Eye (tissue), 1 donor: ENCODE measurements at places on chromosomes 4 and X.

DNA sequence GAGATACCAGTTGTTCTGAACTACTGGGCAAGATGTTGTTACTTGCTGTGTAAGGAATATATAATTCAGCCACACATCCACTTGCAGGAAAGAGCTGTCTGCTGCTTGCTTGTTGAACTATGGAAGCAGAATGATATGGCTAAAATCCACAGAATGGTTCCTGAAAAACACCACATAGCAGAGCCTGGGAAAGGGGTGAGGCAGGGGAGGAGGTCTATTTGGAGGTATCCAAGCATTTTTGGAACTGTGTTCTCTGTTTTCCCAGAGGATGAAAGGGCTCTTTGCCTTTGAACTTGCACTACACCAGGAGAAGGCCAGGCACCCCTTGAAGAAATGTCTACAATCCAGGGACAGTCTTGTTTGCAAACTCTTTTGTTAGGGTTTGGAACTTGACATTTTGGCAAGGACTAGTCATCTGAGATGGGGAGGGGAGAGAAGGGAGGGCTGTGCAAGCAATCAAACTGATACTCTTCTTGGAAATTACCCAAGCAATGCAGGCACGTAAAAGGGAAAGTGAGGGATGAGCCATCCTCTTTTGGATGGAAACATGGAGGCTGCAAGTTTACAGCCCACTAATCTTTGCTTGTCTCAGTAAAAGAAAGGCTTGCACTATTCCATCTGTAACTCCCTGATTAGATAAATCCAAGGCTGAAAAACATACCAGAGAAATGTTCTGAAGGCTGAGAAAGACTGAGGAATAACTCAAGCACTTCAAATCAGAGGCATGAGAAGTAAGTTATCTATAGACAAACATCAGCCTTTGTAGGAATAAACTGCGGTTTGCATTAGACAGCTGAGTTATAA is 141.0 kb downstream of the TSPAN5 start:
- no peak for DNase-seq

- DNase-seq, result no peak
Measured at GRCh38 chr4:76597423-76597979, 162.5 kb downstream of the SHROOM3 start.

DNA sequence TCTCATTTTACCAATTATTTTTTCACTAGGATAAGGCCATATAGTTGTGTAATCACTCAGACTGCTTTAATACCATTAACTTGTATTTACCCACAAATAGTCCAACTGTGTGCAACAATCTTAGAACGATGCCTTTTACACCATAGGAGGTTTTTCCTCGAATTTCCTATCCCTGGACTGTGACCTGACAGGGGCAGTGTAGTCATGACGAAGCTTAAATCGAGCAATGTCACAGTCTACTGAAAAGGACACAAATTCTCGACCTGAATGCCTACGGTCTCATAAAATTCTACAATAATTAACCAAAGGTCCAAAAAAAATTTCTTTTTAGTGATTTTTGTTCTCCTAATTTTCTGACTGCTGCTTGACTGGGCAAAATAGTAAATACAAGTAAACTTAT is 208.9 kb downstream of the ADAMTS3 start:
- DNase-seq, result no peak

GRCh38 chr4:146283758-146284651 is 69.7 kb downstream of the REELD1 start:
- DNase-seq, result no peak

DNA sequence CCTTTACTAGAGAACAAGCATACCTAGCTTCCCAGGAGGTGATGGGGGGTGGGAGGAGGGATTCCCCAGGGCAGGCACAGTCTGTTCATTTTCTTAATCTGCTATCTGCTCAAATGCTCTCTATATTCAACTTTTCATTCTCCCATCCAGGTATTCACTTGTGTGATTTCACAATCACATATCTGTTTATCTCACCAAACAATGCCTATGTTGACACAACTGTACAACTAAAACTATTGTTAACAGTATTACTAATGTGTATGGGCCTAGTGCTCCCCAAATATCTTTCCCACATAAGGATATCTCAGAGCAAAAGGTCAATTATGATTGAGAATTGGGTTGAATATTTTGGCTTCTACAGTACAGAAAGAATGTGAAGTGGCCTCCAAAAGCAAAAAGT is 210.8 kb downstream of the IQCM start:
- no peak for DNase-seq

DNA sequence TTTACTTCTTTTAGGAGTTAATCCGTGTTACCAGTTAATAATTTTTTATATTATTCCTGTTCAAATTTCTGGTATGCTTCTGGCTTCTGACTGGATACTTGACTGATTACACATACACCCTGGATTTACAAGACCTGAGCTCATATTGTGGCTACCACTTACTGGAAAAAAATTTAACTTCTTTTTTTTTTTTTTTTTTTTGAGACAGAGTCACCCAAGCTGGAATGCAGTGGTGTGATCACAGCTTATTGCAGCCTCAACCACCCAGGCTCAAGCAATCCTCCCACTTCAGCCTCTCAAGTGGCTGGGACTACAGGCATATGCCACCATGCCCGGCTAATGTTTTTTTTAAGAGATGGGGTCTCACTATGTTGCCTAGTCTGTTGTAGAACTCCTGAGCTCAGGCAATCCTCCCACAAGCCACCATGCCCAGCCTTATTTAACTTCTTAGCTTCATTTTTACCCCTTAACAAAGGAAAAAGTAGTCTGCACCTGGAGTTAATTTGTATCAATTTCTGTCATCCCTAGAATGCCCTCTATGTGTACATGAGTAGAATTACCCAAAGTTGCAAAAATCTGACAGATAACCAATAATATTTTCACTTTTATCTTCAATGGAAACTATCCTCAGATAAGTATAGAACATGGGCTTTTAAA is 50.3 kb downstream of the TMEM165 start:
- no peak for DNase-seq

GRCh38 chr4:14308229-14308651 is 680.7 kb upstream of the BOD1L1 start:
- no peak for DNase-seq

DNA sequence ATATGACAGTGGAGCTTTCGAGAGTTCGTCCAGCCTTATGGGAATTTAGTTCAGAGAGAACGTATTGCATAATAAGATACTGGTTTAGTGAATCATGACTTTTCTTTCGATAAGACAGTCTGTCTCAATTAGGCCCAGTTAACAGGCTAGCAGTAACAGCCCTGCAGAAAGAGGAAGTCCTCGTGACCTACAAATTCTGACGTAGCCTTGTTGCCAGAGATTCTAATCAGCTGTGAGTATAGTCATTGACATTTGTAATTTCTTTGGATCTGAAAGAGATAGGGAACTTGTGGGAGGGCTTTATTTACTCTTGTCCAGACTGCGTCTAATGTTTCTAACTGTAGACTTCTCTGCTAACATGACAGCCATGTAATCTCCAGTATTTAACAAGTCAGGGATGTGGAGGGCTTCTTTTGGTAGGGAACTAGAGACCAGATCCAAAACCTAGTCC is 15.8 kb downstream of the ART3 start:
- no peak for DNase-seq

DNA sequence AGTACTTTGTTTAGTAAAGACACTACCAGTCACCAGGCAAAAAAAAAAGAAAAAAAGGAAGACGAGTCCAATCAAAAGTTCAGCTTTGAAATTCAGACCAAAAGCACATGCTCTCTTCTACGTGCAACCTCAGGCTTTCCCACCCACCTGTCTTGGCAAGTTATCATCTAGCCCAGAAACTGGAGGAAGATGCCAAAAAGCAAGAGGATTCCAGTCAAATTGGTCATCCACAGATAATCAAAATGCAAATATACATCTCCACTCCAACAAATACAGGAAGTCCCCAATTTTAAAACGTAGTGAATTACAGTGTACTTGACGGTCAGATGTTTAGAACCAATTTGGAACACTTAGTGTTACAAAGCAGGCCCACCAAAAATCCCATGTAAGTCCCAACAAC is 96.5 kb downstream of the PALLD start:
- no peak for DNase-seq

DNA sequence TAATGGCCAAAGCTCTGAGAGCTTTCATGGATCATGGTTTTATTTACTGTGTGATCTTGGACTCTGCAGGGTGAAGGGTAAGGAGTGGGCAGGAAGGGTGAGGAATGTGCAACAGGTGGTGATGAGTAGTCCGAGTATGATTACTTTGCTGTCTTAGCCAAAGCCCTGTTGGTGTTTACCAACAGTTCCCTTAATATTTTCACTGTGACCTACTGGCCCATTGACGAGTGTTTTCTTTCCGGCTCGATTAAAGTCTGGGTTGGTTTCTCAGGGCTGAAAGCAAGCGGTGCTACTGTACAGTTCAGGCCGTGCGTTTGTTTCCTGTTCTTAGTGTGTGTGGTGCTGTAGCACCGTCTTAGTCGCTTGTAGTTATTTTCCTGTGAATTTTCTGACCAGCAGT is 2.6 kb downstream of the ARHGAP24 start:
- no peak for DNase-seq
